Esophagus muscularis mucosa (tissue), 4 donors: ENCODE measurements at places on chromosomes 7 and 10.
A peak's percentile ranks its signal among the peaks of the same experiment; 100 is the strongest.

GRCh38 chr10:127298381-127298780 is 102.0 kb upstream of the INSYN2A start:
- DNase-seq, result no peak

DNA sequence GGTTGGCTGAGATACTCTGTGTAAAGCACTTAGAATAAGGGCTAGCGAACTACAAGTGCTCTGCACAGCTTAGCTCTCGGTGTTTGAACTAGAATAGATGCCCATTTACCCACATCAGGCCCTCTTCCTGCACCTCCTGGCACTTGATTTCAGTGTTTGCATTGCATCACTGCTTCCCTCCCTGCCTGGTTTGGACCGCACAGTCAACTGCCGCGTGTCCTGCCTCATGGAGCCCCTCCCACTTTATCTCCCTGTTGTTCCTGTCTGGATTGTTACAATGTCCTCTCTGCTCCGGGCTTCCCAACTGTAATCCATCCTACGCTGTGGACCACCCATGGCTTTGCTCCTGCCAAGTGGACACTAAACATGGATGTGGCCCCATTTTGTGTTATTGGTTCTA is 2.3 kb downstream of the FAM107B start:
- peak; percentile 42 for DNase-seq

- no peak for DNase-seq
Observed at GRCh38 chr10:113347508-113347907, 205.3 kb upstream of the HABP2 start.

- no peak for DNase-seq
Observed at GRCh38 chr7:137025469-137026175, 157.2 kb downstream of the CHRM2 start.

DNA sequence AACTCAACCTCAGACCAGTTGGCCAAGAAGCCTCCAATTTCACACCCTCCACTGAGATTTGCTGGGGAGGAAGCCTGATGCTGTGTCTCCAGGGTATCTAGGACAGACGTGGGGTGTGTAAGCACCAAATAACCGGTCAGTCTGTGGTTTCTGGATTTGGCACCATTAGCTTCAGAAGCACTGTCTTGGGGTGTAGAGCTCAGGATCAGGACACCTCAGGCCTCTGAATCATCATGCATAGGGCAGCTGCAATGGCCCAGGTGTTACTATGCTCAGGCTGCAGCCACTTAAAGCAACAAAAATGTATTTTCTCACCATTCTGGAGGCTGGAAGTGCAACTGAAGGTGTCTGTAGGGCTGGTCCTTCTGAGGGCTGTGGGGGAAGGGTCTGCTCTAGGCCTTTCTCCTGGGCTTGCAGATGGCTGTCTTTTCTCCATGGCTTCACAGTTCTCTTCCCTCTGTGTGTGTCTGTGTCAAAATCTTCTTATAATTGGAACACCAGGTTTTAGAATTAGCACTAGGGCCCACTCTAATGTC is 73.4 kb upstream of the SEPHS1 start:
- DNase-seq, result no peak

DNA sequence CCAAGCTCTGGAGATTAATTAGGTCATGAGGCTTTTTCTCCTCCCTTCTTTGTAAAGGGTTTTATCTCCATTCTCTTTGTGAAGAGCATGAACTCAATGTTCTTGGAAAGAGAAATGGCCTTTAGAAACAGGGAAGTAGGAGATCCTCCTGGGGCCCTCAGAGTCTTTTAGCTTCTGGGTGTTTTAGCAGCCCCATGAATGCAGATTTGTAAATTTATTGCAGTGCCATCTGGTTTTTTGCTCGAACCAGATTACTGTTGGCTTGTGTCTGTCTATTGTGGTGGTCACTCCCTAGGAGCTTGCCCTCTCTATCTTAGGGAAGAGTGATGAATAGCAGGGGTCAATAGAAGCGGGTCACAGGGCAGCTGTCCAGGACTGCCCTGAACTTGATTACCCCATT is 110.6 kb downstream of the BTRC start:
- DNase-seq, result no peak

GRCh38 chr10:94216201-94216600 is 146.5 kb downstream of the NOC3L start:
- no peak for DNase-seq

DNA sequence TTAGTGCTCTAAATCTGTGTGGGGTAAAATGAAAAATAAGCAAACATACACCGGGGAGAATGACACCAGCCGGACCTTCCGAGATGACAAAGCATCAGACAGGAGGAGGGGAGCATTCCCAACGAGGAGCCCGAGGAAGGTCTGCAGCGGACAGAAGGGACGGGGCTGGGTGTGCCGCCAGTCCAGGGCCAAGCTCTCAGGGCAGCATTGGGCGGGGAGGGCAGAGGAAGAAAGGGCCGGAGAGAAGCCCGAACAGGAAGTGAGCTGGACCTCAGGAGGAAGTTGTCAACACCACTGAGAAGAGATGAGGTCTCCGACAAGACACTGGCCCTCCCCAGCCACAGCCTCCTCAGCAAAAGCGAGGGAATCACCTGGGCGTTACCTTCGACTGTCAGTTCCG is 182.6 kb upstream of the RNF32 start:
- no peak for DNase-seq

DNA sequence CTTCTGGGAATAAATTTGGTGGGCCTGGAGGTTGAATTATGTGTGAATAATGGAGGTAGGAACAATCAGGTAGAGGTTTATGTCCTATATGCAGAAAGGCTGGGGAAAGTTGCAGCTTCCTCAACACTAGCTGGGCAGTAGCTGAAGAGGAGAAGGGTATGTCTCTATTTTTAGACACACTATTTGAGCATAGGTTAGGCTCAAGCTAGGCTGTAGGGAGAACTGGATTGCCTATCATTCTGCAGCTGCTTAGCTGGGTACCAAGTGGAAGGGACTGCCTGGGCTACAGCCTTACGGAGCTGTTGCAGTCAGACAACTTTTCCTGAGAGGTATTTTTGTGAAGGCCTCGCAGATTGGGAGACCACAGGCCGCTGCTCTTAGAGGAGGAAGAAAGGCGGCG is 67.9 kb downstream of the DENND11 start:
- DNase-seq, result no peak

DNA sequence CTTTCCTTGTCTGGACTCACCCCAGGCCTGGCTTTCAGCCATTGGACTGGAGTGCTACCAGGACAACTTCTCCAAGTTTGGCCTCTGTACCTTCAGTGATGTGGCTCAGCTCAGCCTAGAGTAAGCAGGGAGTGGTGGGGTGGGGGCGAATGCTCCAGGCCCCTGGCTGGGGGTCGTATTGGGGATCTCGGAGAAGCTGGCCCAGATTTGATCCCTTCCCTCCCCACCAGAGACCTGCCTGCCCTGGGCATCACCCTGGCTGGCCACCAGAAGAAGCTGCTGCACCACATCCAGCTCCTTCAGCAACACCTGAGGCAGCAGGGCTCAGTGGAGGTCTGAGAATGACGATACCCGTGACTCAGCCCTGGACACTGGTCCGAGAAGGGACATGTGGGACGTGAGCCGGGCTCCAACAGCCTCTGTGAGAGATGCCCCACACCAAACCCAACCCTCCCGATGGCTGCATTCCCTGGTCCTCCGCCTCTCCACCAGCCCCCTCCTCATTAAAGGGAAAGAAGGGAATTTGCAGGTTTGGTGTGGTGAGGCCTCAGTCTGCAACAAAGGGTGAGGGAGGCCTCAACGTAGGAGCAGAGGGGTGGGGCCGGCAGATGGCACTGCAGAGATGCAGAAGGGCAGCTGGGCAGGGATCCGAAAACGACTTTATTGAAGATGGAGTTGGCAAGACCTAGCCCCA is 14.8 kb downstream of the TRPV6 start:
- DNase-seq, result no peak

DNA sequence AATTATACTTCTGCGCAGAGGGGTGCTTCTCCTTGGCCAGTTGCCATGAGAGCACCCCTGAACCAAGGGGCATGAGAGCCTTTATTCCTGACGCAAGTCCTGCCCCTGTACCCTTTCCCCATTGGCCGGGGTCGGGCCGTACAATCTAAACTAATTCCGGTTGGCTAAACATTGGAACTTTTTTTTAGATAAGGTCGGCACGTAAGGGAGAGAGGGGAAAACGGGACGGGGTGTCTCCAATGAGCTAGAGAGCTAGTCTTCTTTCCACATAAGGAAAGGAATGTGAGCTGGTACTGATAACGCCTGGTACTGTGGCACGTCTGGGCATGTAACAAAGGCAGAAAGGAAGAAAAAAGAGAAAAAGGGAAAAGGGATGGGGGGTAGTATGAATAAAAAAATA is 96.9 kb downstream of the CD36 start:
- no peak for DNase-seq

GRCh38 chr10:62058476-62058875 is 157.0 kb downstream of the ARID5B start:
- DNase-seq, result no peak

DNA sequence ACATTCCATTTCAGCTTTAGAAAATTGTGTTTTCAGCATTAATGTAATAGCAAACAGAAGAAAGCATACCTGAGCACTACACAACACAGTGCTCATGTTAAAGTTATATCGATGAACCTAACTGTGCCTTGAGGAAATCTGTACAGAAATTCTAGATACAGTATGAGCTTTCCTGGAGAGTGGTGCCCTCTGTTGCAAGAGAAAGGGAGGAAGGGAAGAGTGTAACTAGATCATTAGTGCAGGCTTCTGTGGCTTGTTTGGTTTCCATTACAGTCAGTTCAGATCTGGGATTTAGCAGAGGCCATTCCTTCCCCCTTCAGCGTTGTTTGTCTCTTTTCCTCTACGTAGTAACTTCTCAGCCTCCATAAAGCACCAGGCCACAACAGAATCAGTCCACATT is 139.7 kb downstream of the HTR7 start:
- DNase-seq, result no peak

GRCh38 chr7:52197221-52197620 is 838.2 kb upstream of the POM121L12 start:
- DNase-seq, result no peak

GRCh38 chr10:85916994-85917573 is 449.5 kb downstream of the GRID1 start:
- peak; percentile 37 for DNase-seq

- no peak for DNase-seq
Observed at GRCh38 chr7:26500749-26501352, 209.2 kb downstream of the SNX10 start.

GRCh38 chr7:46880508-46881196 is 701.3 kb downstream of the TNS3 start:
- DNase-seq, result peak; percentile 24

- no peak for DNase-seq
Observed at GRCh38 chr7:45865594-45866410, 7.1 kb downstream of the CCDC201 start.

GRCh38 chr10:105328503-105329133 is 687.5 kb downstream of the SORCS3 start:
- no peak for DNase-seq
